Osteoblast (primary cell): ENCODE measurements at places on chromosomes 4 and X. TPM values are rescaled to one million over a fixed set of nuclear protein-coding genes. Genes with fewer than 3 reads are reported as not detected.
A peak's percentile ranks its signal among the peaks of the same experiment; 100 is the strongest.

The FOXO4 gene
- total RNA-seq, result 6.8 and 7.6 TPM in 2 replicates

The CASP3 gene
- 56.0 and 59.4 TPM in 2 replicates for total RNA-seq

The MAGEA2B gene
- not detected in 2 replicates for total RNA-seq

The GAGE12H gene
- total RNA-seq, result not detected in 2 replicates

The DUSP9 gene
- under 0.01 TPM in 2 replicates for total RNA-seq

The HSFX3 gene
- total RNA-seq, result not detected in 2 replicates

GRCh38 chr4:162684371-162684700 lies 482.4 kb downstream of the NAF1 start:
- no peaks in the 10 kb centered on the region for H3K4me1 ChIP-seq
- H3K27ac ChIP-seq, result no peak overlapping the region
- no peak overlapping the region for H3K4me3 ChIP-seq
- H3K36me3 ChIP-seq, result no peaks in the 10 kb centered on the region

DNA sequence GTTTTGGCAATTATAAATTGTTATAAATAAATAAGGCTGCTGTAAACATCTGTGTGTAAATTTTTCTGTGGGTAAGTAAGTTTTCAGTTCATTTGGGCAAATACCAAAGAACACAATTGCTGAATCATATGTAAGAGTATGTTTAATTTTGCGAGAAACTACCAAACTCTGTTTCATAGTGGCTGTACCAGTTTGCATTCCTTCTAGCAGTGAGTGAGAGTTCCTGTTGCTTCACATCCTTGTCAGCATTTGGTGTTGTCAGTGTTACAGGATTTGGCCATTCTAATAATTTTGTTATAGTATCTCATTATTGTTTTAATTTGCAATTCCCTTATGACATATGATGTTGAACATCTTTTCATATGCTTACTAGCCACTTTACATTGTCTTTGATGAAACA lies 48.4 kb downstream of the ARFIP1 start:
- no peaks in the 10 kb centered on the region for H3K27me3 ChIP-seq
- no peak overlapping the region for H3K27ac ChIP-seq
- H3K4me1 ChIP-seq, result no peaks in the 10 kb centered on the region

GRCh38 chr4:65696436-65696835 lies 26.1 kb upstream of the EPHA5 start:
- H3K27ac ChIP-seq, result no peak overlapping the region
- no peaks in the 10 kb centered on the region for H3K36me3 ChIP-seq
- H3K4me1 ChIP-seq, result no peaks in the 10 kb centered on the region
- no peak for DNase-seq

DNA sequence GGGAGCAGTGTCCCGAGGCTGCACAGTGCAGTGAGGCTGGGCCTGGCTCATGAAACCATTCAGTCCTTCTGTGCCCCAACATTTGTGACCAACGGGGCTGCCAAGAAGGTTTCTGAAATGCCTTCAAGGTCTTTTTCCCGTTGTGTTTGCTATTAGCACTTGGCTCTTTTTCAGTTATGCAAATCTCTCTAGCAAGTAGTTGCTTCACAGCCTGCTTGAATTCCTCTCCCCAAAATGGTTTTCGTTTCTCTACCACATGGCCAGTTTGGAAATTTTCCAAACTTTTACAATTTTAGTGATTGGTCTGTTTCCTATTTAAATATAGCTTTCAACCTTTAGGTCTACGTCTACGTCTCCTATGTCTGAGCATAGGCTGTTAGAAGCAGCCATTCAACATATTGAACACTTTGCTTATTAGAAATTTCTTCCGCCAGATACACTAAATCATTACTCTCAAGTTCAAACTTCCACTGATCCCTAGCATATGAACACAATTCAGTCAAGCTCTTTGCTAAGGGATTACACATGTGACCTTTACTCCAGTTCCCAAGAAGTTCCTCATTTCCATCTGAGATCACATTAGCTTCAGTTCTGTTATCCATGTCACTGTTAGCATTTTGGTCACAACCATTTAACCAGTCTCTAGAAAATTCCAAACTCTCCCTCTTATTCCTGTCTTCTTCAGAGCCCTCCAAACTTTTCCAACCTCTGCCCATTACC lies 901.8 kb downstream of the GLUD2 start:
- no peak overlapping the region for H3K27ac ChIP-seq
- DNase-seq, result no peak
- H3K27me3 ChIP-seq, result no peaks in the 10 kb centered on the region
- no peak overlapping the region for H3K4me3 ChIP-seq
- H3K4me1 ChIP-seq, result no peaks in the 10 kb centered on the region

GRCh38 chrX:53093177-53093655 lies 726 bp upstream of the KANTR start:
- peak overlapping the region; percentile 80 for H3K27ac ChIP-seq
- H3K4me3 ChIP-seq, result peak overlapping the region; percentile 72
- peaks cover 13% of the 10 kb centered on the region for H3K4me1 ChIP-seq

- no peaks in the 10 kb centered on the region for H3K36me3 ChIP-seq
- no peaks in the 10 kb centered on the region for H3K27me3 ChIP-seq
- H3K27ac ChIP-seq, result no peak overlapping the region
- no peak for DNase-seq
- H3K4me1 ChIP-seq, result no peaks in the 10 kb centered on the region
- no peak overlapping the region for H3K4me3 ChIP-seq
Observed at GRCh38 chr4:81429607-81430006, 42.1 kb downstream of the RASGEF1B start.

- no peaks in the 10 kb centered on the region for H3K36me3 ChIP-seq
- no peak for DNase-seq
- H3K27me3 ChIP-seq, result peaks cover 18% of the 10 kb centered on the region
- no peaks in the 10 kb centered on the region for H3K4me1 ChIP-seq
Observed at GRCh38 chr4:139933541-139933940, 220.4 kb downstream of the MAML3 start.

- peaks cover 7% of the 10 kb centered on the region for H3K4me1 ChIP-seq
- H3K27me3 ChIP-seq, result no peaks in the 10 kb centered on the region
- H3K36me3 ChIP-seq, result no peaks in the 10 kb centered on the region
- H3K4me3 ChIP-seq, result no peak overlapping the region
Observed at GRCh38 chr4:98937986-98938720, 9.2 kb upstream of the EIF4E start.

DNA sequence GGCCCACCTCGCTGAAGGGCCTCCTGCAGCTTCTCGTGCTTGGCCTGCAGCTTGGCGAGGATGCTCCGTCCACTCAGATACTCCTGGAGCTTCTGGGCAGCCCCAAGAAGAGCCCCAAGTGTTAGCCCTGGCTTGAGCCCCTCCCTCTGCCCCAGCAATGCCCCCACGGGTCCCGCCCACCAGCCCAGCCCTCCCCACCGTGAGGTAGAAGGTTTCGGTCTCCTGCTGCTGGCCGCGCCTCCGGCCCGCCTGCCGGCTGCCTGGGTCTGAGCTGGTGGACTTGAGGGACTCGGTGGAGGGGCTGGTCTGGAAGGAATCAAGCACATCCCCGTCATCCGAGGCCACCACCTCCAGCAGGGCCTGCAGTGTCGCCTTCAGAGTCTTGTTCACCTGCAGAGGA lies 8.7 kb downstream of the AVPR2 start:
- H3K4me3 ChIP-seq, result no peak overlapping the region
- H3K36me3 ChIP-seq, result no peaks in the 10 kb centered on the region
- H3K27me3 ChIP-seq, result no peaks in the 10 kb centered on the region

GRCh38 chrX:46698691-46699090 lies 60.2 kb downstream of the SLC9A7 start:
- no peaks in the 10 kb centered on the region for H3K4me1 ChIP-seq
- no peaks in the 10 kb centered on the region for H3K27me3 ChIP-seq
- H3K4me3 ChIP-seq, result no peak overlapping the region
- no peak for DNase-seq
- no peak overlapping the region for H3K27ac ChIP-seq

GRCh38 chrX:3403748-3404147 lies 57.3 kb upstream of the MXRA5 start:
- H3K27me3 ChIP-seq, result no peaks in the 10 kb centered on the region
- H3K4me3 ChIP-seq, result no peak overlapping the region
- H3K4me1 ChIP-seq, result no peaks in the 10 kb centered on the region
- peak; percentile 18 for DNase-seq

- no peak for DNase-seq
- no peak overlapping the region for H3K4me3 ChIP-seq
- H3K4me1 ChIP-seq, result no peaks in the 10 kb centered on the region
- H3K27ac ChIP-seq, result no peak overlapping the region
- H3K36me3 ChIP-seq, result no peaks in the 10 kb centered on the region
- H3K27me3 ChIP-seq, result peaks cover 3% of the 10 kb centered on the region
Observed at GRCh38 chrX:49840679-49841078, 11.6 kb downstream of the PAGE4 start.

DNA sequence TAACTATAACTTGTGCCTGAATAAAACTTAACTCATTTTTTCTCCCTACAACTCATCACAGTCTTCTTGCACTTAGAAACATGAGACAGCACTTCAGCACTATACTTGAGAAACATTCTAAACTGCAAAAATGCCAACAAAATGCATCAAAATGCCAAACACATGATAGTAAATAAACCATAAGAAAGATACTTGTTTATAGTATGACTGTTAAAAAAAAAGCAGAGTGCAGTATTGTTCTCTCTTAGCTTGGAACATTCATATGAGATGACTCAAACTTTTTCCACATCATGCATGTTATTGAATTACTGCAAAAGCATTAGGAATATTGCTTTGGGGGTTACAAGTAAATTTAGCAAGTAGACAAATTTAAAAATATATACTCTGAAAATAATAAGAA lies 135.7 kb upstream of the ANXA10 start:
- H3K27ac ChIP-seq, result no peak overlapping the region
- no peaks in the 10 kb centered on the region for H3K4me1 ChIP-seq
- H3K27me3 ChIP-seq, result no peaks in the 10 kb centered on the region
- no peak overlapping the region for H3K4me3 ChIP-seq

DNA sequence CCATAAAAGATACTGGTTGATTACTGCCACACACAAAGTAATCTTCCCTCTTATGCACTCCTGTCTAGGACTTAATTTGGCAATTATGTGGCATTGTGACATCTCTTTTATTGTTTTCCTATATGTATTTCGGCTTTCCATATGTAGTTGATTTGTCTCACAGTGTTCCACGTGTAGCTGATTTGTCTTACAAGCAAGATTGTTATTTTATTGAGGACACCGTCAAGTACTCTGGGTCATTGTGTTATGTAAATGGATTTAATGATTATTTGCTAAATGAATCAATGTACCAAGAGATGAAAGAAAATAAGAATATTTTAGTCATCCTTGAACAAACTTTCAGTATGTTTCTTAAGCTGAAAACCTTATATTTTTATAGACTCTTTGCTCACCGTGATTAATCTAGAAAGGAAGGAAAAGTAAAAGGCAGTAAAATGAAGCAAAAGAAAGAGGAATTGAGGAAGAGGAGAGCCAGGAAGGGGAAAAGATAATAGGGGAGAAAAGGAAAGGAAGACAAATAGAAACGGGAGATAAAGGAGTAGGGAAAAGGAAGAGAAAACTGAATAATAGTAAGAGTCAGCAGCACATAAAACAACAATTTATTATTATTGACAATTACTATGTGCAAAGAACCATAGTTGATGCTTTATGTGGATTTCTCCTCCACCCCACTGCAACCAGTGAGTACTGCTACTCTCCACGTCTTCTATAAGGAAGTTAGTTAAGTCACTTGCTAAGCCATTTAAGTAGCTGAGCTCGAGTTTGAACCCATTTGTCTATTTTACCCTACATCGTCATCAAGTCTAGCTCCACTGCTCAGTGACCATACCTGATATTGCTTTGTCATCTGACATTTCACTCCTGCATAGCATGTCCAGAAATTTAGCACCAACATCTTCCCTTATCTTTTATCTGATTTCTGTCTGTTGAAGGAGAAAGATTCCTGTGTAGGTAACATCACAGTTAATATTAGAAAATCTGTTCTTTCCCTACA lies 336.5 kb downstream of the BMPR1B start:
- H3K27me3 ChIP-seq, result no peaks in the 10 kb centered on the region
- H3K4me3 ChIP-seq, result no peak overlapping the region

GRCh38 chr4:155964016-155964891 lies 10.6 kb upstream of the CTSO start:
- H3K4me3 ChIP-seq, result no peak overlapping the region
- no peaks in the 10 kb centered on the region for H3K4me1 ChIP-seq
- DNase-seq, result peak; percentile 22
- no peaks in the 10 kb centered on the region for H3K27me3 ChIP-seq
- no peak overlapping the region for H3K27ac ChIP-seq

DNA sequence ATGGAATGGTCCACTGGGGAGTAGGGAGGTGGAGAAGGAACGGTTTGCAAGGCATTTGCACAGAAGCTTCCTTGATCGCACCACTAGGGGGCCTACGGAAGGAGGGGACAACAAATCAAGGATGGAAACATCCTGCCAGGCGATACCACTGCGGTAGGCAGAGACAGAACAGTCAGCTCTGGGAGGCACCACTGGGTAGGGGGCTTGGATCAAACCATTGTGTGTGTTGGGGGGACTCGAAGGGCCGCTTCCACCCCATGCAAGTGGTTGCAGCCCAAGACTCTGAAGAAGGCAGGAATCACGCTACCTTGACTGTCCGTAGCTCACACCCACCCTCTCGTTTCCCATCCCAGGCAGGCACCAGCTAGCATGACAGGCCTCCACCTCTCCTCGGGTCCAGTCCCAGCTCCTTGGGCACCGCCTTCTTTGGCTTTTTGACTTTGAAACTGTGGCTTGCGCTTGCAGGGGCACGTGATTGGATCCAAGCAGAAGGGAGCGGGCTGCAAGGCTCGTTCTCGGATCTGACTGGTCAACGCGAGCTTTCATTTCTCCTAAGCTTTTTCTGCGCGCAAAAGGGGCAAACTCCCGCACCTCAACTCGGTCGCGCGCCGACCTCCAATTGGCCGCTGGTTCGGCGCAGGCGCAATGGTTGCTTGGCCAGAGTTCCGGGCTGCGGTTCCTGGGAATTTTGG lies 28.4 kb downstream of the GAGE1 start:
- no peaks in the 10 kb centered on the region for H3K36me3 ChIP-seq
- DNase-seq, result no peak

GRCh38 chr4:7158081-7158750 lies 34.1 kb upstream of the SORCS2 start:
- no peaks in the 10 kb centered on the region for H3K36me3 ChIP-seq
- no peak overlapping the region for H3K4me3 ChIP-seq
- H3K27ac ChIP-seq, result no peak overlapping the region
- peak; percentile 39 for DNase-seq
- H3K27me3 ChIP-seq, result peaks cover 12% of the 10 kb centered on the region
- peaks cover 10% of the 10 kb centered on the region for H3K4me1 ChIP-seq

GRCh38 chrX:15915959-15916703 lies 61.5 kb upstream of the AP1S2 start:
- H3K27ac ChIP-seq, result no peak overlapping the region
- no peaks in the 10 kb centered on the region for H3K36me3 ChIP-seq
- H3K4me3 ChIP-seq, result no peak overlapping the region
- H3K4me1 ChIP-seq, result no peaks in the 10 kb centered on the region
- H3K27me3 ChIP-seq, result no peaks in the 10 kb centered on the region

GRCh38 chr4:17968721-17969120 lies 52.8 kb downstream of the LCORL start:
- H3K4me3 ChIP-seq, result no peak overlapping the region
- H3K27ac ChIP-seq, result no peak overlapping the region
- no peaks in the 10 kb centered on the region for H3K4me1 ChIP-seq
- DNase-seq, result no peak
- no peaks in the 10 kb centered on the region for H3K36me3 ChIP-seq
- no peaks in the 10 kb centered on the region for H3K27me3 ChIP-seq

DNA sequence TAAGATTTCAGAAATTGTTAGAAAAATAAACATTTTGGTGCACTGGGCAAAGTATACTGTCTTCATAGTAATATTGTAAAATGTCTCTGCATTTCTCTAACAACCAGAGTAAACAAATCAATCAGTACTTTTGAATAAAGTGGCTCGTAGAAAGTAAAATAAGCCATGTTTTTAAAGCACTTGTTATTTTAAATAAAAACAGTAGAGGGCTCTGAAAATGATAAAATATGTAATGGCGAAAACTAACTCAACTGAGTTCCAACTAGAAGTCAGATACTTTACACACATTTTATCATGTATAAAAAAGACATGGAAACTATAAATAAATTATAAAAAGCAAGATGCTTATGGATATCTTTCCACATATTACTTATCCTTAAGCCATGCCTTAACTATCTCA lies 1134.4 kb downstream of the PDHA2 start:
- H3K36me3 ChIP-seq, result no peaks in the 10 kb centered on the region
- no peak overlapping the region for H3K4me3 ChIP-seq
- DNase-seq, result no peak
- no peak overlapping the region for H3K27ac ChIP-seq
- H3K27me3 ChIP-seq, result no peaks in the 10 kb centered on the region
